Activated gamma-delta T cell treated with Interleukin-2 at 50 U/mL for 16 hours (primary cell): ENCODE measurements at places on chromosomes 16 and 17.

DNA sequence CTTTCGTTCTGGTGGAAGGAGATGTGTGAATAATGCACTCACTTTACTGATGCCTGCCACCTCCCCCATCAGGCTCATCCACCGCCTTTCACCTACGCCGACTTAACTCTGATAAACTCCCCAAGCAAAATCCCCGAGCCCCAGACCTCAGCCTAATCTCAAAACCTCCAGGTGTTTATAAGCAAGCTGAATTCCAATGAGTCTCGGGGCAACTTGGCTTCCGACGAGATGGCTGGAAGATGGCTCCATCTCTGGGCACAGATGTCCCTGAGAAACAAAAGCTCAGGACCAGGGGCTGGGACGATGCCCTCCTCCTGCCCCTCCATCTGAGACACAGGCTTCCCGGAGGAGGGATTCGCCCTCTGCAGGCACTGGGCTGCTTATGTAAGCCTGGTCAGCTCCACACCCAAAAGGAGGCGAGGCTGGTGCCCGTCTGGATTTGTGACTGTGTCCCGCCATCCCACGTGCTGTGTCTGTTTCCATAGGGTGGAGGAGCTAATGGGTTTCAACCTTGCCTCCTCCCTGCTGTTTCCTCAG is 386.4 kb upstream of the TNRC6C start:
- DNase-seq = no peak

GRCh38 chr17:45070809-45071208 is 9.7 kb downstream of the NMT1 start:
- no peak for DNase-seq

DNA sequence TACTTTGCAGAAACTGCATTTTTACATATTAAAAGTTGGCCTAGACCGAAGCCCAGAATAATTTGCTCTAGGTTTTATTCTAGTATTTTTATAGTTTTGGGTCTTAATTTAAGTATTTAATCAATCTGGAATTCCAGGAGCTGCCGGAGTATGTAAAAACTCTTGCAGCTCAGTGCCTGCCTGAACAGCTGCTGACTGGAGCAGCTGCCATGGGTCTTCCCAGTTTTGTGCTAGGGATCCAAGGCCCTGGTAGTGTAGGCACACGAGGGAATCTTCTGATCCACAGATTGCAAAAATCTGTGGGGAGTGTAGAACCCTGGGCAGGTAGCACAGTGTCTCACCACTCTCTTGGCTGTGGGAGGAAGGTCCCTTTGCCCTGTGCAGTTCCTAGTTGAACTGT is 87.0 kb upstream of the HS3ST3A1 start:
- no peak for DNase-seq

DNA sequence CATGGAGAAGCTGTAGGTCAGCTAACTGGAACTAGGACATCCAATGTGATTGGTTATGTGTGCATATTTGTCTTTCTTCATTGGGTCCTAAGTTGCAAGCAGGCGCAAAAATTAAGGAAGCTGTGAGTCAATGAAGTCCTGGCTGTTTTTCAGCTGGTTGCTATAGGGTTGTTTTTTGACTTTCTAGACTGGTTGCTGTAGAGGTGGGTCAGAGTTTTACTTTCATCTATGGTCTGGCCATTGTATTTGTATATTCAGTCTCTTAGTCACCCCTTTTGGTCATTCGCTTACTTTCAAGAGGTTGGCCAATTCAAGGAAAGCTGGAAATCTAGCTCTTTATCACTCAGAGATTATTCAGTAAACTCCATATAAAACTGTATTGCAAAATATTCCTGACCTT is 62.0 kb upstream of the AMZ2 start:
- no peak for DNase-seq

DNA sequence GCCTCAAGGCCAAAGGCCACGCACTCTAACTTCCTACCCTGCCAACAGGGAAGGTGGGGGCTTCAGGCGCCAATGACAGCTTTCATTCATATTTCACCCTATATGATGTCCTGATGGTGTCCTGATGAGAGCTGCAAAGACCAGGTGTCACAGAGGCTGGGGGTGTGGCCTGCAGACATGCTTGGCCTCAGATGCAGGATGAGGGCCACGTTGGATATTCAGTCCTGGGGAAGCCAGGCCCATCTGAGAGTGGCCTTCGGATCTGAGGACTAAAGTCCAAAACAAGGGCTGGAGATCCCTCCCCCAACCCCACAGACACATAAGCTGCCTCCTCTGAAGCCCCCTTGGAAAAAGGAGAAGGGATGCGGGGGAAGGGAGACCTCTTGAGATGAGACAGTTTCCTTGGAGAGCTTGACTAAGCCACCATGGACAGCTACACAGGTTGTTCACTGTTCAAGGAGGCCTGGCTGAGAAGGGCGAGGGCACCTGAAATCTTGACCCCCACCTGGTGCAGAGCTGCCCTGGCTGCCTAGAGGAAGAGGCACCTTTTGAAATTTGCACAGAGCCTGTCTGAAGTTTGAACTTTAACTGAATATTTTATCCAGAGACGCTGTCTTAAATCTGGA is 24.3 kb upstream of the GSG1L start:
- DNase-seq = no peak

- no peak for DNase-seq
Measured at GRCh38 chr16:64109241-64109640, 1012.6 kb downstream of the CDH11 start.

GRCh38 chr17:74211141-74211911 is 2.0 kb upstream of the TTYH2 start:
- DNase-seq = no peak

- no peak for DNase-seq
Measured at GRCh38 chr16:77759201-77759600, 29.2 kb upstream of the VAT1L start.

- DNase-seq = no peak
Measured at GRCh38 chr16:1651974-1652312, 26.1 kb upstream of the JPT2 start.

DNA sequence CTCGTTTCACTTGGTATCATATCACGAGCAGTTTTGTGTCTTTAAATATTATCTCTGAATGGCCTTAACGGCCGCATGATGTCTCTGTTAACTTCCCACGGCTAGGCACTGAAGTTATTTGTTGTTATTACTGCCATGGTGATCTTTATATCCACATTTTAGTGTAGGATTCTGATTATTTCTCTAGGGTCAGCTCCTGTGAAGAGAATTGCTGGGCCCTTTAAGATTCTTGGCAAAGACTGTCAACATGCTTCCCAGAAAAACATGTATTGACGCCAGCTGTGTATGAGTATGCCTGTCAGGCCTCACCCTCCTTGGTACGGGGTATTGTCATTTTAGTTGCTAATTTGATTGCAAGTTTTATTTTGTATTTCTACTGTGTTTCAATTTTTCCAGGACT is 263.5 kb downstream of the SNX29 start:
- DNase-seq = no peak

- DNase-seq = no peak
Measured at GRCh38 chr16:57470711-57471110, 8.2 kb downstream of the POLR2C start.

DNA sequence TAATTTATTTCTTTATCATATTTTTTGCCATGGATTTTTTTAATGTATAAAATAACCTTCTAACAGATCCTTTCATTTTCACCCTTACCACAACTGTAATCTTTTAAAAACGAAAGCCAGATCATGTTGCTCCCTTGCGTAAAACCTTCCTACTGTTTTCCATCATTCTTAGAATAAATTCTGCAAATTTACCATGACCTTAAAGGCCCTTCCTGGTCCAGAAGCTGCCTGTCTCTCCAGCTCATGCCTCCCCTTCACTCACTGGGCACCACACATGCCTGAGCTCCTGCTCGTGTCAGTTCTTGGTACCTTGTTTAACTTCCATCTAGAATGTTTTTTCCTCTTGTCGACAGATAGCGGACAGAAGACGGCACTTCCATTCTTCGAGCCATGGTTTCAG is 245.0 kb upstream of the CDH5 start:
- no peak for DNase-seq

- DNase-seq = no peak
Measured at GRCh38 chr17:15490634-15491261, 23.3 kb upstream of the CDRT4 start.

GRCh38 chr16:82991966-82992675 is 365.4 kb downstream of the CDH13 start:
- no peak for DNase-seq

DNA sequence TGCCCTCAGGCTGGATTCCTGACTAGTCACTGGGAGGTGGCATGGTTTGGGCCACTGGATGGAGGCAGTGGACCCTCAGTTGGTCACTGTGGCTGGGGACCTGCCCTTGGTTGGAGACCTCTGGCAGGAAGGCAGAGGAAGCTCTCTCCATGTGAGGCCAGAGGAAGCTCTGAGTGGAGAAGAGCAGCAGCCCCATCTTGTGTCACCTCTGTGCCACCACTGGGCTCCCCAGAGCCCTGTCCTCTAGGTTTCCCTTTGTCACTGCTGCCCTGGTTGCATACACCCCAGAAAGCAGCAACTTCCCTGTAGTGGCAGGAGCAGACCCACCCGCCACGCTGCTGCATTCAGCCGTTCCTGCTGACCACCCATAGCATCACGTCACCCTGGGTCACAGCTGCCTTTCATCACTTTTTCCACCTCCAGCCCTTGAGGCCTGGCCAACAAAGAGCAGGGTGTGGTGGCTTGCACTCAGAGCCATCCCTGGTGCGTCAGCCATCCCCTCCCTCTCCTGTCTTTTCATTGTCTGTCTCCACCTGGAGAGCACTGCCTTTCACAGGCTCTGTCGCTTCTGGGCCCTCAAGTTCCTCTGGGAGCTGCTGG is 11.9 kb downstream of the CTRL start:
- no peak for DNase-seq

DNA sequence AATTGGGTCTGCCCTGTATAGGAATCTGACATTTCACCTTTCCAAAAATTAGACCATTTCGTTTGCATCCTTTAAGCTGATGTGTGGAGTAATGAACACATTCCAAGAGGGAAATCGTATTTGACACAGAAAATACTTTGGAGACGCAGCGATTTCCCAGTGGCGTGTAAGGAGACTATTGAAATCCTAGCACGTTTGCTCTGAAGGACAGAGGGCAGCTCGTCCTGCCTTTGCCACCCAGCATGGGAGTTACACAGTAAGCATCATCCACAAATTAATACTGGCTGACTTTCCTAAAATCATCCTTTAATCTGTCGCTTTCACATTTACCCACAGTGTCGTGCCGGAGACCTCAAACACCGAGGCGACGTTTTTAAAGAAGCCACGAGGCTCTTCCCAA is 925.9 kb upstream of the EEF2KMT start:
- no peak for DNase-seq

DNA sequence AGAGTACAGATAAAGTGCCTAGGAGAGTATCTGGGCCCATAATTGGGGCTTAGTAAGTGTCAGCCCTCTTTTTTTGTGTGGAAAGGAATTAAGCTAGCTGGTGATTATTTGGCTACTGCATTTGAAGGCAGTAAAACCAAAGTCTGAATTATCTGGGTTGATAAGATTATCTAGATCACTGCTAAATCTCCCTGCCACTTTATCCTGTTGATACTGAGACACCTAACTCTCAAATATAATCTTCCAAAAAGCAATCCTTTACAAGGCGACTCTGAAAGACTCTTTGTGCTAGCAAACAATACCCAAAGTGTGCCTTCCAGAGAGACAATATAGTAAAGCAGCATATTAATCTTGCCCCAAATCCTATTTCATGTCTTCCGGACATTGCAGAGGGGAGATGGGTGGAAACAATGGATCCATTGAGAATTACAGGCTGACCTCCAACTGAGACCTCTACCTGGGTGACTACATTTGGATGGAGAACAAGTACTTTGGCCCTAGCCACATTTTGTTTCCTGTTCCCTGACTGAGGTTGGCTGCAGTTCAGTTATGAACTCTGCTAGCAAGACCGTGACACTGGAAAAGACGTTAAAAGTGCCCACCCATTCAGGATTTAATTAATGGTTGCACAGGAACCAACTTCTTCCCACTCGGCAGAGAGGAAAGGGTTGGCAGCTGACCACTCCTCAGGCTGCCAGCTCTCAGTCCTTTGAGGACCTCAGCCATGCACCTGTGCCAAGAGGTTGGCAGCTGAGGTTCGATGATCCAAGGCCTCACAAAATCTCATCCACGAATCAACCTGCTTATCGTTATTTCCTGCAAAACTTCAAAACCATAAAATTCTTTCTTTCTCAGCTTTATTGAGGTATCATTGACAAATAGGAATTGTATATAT is 72.6 kb downstream of the SYCE1L start:
- DNase-seq = no peak

- DNase-seq = no peak
Measured at GRCh38 chr17:48483004-48483403, 47.8 kb downstream of the HOXB1 start.

DNA sequence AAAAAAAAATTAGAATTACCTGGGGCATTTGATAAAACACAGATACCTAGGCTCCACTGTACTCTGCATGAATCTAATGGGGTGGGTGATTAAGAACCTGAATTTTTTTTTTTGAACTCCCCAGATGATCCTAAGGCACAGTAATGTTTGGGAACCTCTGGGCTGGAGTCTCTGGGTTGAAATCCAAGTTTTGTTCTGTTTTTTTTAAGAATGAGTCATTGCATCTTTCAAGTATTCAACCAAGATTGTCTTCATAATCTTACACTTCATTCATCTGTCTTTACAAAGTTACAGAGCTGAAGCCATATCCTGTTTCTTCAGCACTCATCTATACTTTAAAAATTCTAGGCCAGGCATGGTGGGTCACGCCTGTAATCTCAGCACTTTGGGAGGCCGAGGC is 52.6 kb downstream of the PIGL start:
- DNase-seq = no peak

DNA sequence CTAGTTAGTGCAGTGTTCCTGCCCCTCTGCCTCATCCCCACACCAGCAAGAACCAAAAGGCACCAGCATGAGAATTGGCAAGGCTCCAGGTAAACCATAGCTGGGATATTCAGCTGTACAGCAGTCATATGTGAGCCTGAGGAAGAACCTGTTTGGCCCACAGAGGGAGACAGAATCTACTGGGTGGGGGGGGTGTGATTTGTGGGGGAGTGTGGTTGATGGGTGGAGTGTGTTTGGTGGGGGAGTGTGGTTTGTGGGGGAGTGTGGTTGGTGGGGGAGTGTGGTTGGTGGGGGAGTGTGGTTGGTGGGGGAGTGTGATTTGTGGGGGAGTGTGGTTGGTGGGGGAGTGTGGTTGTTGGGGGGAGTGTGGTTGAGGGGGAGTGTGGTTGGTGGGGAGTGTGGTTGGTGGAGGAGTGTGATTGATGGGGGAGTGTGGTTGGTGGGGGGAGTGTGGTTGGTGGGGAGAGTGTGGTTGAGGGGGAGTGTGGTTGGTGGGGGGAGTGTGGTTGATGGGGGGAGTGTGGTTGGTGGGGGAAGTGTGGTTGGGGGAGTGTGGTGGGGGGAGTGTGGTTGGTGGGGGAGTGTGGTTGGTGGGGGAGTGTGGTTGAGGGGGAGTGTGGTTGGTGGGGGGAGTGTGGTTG is 19.5 kb downstream of the MINK1 start:
- no peak for DNase-seq

- no peak for DNase-seq
Measured at GRCh38 chr17:31248986-31249834, 47.8 kb downstream of the OMG start.

- DNase-seq = no peak
Measured at GRCh38 chr16:81600275-81600674, 155.7 kb downstream of the CMIP start.
